ENCODE measurements at places on chromosomes 6 and 20.
A peak's percentile ranks its signal among the peaks of the same experiment; 100 is the strongest.

GRCh38 chr20:48689388-48689787 is 138.4 kb downstream of the PREX1 start:
- no peak for DNase-seq

- peak; percentile 84 for DNase-seq
These were observed 10.8 kb upstream of the BFSP1 start for GRCh38 chr20:17541996-17542395.

GRCh38 chr20:23570178-23570760 is 2.0 kb upstream of the CST9L start:
- no peak for DNase-seq

GRCh38 chr6:57216235-57217101 is 5.6 kb downstream of the RAB23 start:
- no peak for DNase-seq

DNA sequence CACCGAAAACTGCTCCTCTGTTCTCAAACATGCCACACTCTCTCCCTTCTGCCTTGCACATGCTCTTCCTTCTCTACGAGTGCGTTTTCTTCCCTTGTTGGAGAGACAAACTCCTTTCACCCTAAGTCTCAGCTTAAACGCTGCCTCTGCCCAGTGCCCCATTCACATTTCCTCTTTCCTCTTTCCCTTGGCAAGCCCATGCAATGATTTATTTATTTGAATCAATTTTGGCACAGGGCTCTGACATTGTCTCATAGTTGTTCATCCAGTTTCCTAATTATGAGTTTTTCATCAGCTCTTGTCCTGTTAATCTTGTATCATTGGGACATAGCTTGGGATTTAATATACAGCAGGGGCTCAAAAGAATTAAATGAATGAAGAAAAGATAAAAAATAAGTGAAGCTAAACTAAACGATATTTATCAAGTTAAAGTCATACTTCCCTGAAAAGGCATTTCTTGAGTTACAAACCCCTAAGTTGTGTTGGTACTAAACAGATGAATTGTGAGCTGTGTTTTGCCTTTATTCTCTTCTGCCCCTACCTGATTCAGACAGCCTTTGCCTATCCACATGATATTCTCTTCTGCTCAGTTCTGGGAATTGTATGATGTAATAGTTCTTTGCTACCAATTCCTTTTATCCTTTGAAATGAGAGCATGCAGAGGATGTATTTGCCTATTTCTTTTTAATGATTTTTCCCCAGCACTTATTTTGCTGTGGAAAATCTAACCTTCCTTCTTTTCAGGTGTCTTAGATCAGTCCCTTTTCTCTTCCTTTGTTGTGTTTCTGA is 704.4 kb downstream of the UTRN start:
- DNase-seq = no peak

GRCh38 chr20:8624616-8625015 is 444.3 kb upstream of the PLCB4 start:
- no peak for DNase-seq

- no peak for DNase-seq
These were observed 385.5 kb downstream of the HDGFL1 start for GRCh38 chr6:22954749-22955385.

DNA sequence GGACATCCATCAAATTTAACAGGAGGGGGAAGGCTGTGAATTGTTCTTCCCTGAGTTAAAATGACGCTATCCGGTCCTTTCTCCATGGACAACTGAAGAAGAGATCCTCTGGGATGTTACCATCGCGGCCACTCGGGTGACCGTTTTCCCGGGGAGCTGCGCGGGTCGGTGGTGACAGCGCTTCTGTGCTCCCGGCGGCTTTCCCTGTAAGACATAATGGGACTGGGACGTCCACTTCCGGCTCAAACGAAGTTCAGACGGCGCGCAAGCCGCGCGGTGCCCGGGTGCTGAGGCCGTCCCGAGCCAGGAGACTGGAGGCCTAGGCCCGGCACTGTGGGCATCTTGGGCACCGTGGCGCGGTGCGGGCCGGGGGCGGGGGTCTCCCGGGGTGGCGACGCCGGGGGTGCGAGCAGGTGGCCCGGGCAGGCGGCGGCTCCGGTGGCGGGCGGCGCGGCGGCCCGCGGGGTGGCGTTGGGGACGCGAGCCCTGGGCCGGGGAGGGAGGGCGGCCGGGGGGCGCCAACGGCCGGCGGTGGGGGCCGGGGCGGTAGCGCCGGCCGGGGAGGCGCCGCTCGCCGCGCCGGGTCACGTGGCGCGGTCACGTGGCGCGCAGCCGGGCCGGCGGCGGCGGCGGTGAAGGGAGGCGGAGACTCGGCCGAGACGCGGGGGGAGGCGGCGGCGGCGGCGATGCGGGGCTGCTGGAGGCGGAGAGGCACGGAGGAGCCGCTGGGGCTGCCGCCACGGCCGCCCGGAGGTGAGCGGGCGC is 63.6 kb downstream of the GTF2H5 start:
- peak; percentile 76 for DNase-seq

- DNase-seq = no peak
These were observed 429.9 kb downstream of the CD83 start for GRCh38 chr6:14547284-14547998.

- DNase-seq = no peak
These were observed 638 bp downstream of the MDN1 start for GRCh38 chr6:89818977-89819335.

DNA sequence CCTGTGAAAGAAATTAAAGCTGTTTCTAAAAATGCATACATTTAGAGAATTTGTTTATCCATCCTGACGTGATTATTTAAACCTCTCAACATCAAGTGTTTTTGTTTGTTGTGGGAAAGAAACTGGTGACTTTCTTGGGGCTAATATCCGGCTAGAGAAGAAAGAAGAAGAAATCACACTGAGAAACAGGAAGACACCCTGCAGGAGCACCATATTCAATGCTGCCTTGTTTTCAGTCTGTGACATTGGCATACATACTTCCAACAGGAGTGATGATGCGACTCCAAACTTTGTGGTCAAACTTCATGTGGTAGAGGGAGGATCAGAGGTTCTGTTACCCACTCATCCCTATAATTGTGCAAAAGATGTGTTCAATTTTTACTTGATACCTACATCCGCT is 997.6 kb upstream of the CITED2 start:
- no peak for DNase-seq

DNA sequence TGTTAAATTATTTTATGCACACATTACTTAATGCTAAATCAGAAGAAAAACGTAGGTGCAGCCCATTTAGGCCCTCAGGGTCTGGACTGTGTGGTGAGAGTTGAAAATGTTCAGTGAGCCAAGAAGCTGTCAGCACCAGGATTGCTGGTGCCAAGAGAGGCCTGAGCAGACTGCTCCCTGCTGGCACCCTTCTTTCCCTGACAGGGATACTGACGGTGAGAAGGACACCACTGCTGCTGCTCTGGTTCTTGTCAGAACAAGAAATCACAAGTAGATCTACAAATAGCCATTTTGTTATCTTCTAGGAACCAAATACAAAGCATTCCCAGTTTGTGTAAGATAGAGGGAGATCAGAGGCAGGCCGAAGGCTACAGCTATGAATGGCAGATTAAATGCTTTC is 48.7 kb upstream of the CRISP1 start:
- DNase-seq = no peak

GRCh38 chr20:15045246-15045645 is 707.8 kb upstream of the FLRT3 start:
- DNase-seq = peak; percentile 62

- peak; percentile 88 for DNase-seq
These were observed 107.8 kb downstream of the NFATC2 start for GRCh38 chr20:51434580-51435247.

DNA sequence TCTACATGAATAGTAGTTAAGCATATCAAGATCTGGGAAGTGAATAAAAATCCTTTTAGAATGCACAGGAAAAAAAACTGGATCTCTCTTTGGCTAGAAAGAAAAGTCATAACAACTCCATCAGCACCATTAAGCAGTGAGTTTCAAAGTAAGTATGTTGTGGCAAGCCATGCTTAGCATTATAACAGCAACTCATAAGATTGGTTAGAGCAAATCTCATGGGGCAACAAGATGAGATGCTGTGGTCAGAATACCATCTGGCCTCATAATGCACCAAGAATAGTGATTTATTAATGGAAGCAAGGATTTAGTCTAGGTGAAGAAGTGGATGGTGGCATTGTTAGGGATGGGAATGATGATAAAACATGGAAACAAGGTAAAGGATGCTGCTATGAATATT is 159.4 kb downstream of the PHF3 start:
- peak; percentile 55 for DNase-seq

DNA sequence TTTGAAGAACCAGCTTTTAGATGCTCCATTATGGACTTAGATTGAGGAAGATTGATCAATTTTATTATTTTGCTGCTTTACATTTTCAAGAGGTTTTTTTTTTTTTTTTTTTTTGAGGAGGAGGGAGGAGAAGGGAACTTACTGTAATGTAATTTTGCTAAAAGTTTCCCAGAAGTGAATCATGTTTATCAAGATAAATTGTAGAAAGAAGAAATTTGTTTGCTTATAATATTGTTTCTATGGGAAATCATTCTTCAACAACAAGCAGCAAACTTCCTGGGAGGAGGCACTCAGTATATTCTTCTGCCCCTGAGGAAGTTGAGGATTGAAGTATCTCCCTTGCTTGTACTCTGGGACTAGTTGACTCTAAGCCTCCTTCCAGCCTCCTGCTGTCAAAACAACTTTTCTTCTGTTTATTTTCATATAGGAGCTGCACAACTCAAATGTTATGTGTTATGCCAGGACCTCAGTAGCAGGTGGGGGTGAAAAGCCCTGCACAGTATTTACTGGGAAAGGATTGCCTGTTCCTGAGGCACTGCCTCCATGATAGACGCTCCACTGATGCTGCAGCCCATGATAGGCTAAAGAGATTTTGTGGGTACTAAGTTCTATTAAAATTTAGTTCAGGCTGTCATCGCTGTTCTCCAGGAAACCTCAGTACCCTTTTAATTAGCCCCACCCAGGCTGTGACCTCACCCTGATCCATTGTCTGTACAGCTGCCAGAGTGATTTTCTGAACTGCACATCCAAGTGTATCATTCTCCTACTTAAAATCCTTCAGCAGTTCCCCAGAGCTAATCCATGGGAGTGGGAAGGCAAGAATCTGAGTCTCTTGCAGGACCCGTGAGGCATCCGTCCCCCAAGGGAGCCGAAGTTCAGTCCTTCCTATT is 51.9 kb downstream of the CARMIL1 start:
- no peak for DNase-seq

DNA sequence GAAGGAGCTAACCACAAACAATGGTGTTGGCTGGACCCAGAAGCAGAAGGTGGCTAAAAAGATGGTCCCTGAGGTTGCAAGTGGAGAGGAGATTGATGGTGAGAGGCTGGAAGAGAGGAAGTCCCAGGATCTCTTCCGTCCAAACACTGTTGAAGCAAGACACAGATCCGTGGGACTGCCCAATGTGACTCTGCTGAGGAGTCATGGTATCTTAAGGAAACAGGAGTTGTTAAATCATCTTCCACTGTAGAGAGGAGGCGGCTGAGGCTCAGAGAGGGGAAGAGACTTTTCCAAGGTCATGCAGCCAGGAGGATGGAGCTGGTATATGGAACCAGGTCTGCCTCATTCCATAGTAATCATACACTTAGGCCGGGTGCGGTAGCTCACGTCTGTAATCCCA is 4.1 kb upstream of the ZNF335 start:
- no peak for DNase-seq

DNA sequence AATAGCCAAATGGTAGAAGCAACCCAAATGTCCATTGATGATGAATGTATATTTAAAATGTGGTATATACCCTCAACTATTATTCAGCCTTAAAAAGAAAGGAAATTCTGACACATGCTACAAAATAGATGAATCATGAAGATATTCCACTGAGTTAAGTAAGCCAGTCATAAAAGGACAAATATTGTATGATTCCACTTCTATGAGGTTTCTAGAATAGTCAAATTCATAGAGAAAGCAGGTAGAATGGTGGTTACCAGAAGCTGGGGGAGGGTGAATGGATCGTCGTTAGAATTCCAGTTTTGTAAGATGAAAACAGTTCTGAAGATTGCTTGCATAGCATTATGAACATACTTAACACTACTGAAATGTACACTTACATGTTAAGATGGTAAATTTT is 214.3 kb upstream of the MYLIP start:
- DNase-seq = no peak

DNA sequence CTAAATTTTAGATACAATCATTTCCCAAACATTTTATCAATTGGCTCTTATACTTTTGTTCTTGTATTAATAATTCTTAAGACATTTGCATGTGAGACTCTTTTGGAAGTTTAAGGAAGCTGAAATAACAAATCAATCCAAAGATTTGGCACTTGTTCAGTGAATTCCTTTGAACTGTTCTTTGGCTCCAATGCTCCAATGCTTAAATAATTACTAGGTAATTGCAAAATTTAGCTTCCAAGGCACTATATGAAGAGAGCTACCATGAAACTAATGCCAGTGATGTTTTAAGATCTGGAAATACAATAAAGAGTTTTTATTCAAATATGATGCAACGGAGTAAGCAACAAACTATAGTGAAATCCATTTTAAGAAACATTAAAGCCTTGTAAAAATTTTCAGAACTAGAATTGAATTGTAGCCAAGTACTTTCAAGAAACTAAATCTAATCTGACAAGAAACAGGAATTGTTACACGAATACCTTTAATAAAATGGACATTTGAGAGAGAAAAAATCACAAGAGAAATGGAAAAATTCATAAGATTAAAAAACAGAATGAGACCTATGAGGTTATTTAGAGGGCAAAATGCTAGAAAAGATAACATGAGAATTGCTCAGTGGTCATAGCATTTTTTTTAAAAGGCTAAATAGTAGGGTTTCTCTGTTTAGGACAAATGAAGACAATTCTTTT is 43.6 kb upstream of the SMLR1 start:
- peak; percentile 47 for DNase-seq

DNA sequence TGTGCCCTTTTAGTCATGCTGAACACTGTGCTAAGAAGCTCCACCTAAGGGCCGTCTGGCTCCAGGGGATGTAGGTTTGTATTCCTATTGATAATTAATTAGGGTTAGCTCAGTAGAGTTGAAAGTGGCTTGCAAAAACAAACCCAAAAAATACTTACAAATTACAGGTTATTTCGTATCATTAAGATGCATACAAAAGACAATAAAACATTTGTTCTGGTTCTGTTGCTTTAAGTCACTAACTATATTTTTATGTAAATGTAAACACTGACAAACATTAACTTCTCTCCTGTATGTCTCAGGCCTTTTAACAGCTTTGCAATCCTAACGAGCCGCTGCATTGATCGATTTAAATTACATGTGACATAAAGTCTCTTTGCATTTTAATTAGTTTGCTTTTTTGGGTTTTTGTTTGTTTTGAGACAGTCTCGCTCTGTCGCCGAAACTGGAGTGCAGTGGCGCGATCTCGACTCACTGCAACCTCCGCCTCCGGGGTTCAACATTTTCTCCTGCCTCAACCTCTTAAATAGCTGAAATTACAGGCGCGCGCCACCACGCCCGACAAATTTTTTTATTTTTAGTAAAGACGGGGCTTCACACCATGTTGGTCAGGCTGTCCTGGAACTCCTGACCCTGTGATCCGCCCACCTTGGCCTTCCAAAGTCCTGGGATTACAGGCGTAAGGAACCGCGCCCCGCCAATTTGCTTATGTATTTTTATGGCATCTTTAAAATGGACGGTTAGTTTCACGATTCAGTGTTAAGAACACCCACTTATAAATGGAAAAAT is 110.9 kb downstream of the HFE start:
- peak; percentile 57 for DNase-seq

GRCh38 chr20:2089447-2089846 is 12.2 kb upstream of the STK35 start:
- DNase-seq = no peak
